ENCODE measurements at places on chromosomes 12 and 14.

GRCh38 chr14:99125113-99125512 is 146.9 kb downstream of the BCL11B start:
- no peak for DNase-seq

GRCh38 chr12:93819050-93819491 is 141.9 kb downstream of the CRADD start:
- DNase-seq = no peak

DNA sequence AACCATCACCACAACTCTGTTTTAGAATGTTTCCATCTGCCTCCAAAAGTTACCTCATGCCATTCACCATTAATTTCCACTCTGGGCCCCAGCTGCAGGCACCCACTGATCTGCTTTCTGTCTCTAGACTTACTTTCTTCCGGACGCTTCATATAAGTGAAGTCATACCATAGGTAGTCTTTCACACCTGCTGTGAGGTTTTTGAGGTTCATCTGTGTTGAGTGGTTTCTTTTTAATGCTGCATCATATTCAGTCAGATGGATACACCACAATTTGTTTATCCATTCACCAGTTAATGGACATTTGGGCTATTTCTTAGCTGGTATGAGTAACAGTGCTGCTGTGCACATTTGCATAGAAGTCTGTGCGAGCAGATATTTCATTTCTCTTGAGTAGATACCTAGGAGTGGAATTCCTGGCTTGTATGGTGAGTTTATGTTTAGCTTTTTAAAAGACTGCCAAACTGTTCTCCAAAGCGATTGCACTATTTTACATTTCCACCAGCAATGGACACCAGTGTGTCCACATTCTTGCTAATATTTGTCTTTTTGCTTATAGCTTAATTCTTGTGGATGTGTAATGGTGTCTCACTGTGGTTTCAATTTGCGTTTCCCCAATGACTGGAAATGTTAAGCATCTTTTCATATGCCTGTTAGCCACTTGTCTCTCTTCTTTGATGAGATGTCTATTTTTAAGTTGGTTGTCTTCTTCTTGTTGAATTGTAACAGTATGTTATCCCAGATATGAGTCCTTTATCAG is 48.3 kb downstream of the ZFYVE21 start:
- no peak for DNase-seq

DNA sequence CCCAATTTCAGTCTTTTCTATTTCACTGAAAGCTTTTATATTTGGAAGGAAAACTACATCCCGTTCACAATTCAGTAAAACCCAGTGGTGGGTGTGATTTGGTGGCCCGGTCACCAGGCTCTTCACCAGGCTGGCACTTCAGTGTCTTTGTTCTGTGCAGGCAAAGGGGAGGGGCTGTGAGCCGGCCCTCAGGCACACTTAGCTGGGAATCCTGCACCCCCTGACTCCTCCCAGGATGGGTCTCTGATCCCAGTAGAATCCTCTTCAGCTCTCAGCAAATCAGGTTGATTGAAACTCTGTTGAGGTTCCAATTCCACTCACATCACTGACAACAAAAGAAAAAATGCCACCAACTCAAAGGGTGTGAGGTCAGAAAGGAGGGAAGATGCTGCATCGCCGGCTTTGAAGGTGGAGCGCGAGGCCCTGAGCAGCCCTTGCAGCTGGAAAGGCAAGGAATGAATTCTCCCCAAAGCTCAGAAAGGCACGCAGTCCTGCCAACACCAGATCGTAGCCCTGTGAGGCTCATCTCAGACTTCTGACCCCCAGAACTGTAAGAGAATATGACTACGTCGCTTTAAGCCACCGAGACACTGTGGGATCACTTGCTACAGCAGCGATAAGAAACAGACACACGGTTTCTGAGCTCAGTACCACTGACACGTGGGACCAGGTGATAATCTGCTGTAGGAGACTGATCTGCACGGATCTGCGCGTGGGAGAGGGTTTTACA is 166.6 kb downstream of the PIWIL1 start:
- DNase-seq = no peak

DNA sequence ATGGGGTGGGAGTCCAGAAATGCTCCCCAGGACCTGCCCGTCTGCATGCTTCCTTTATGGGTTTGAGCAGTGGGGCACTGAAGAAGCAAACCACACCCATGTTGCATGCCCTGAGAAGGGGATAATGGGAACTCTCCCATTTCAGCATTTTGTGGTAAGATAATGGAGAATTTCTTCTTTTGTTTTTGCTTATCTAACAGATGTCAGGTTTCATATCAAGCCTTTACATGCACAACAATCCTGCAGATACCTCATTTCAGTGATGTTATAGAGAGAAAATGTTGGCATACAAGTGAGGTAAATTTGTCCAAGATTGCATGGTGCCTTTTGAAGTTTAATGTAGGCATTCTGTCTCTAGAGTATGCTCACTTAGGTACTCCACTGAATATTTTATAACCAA is 177.0 kb downstream of the ALX1 start:
- DNase-seq = no peak

- no peak for DNase-seq
These were observed 141.3 kb downstream of the TSPAN9 start for GRCh38 chr12:3218228-3219171.

DNA sequence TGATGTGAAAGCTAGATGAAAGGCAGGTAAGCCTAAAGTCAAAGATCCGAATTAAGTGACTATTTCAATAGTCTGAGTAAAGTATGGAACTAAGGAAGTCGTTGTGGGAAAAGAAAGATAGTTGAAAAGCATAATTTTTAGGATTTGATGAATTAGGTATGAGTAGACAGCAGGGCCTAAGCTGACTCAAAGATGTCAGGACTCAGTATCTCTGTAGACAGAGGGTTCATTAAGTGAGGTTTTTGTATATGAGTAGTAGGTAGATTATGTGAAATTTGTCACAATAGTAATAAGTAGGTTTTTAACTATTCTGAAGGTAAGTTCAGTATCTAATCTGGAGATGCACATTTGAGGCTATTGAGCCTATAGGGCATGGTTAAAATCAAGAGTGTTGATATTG is 196.4 kb downstream of the RASSF9 start:
- DNase-seq = no peak

GRCh38 chr12:115712676-115713075 is 564.8 kb downstream of the MED13L start:
- no peak for DNase-seq

DNA sequence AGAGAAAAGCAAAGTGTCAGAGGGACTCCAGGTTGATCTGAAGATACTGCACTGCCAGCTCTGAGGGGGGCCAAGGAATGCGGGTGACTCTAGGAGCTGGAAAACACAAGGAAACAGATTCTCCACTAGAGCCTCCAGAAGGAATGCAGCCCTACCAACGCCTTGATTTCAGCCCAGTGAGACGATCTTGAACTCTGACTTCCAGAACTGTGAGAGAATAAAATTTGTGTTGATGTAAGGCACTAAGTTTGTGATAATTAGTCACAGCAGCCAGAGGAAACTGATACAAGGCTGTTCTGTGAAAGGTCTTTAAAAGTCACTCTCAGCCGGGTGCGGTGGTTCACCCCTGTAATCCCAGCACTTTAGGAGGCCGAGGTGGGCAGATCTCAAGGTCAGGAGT is 34.2 kb downstream of the CKAP4 start:
- no peak for DNase-seq

GRCh38 chr14:105918496-105919262 is 392.3 kb downstream of the TMEM121 start:
- no peak for DNase-seq

DNA sequence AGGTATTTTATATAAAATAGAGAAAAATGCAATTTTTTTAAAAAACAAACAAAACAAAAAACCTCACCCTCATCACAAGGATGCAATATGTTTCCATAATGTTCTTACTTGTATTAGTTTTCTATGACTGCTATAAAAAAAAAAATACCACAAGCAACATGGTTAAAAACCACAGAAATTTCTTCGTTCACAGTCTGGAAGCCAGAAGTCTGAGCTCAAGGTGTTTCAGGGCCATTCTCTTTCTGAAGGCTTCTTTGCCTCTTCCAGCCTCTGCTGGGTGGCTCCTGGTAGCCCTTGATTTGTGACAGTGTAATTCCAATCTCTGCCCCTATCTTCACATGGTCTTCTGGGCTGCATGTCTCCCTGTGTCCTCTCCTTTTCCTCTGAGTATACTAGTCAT is 21.5 kb upstream of the SSTR1 start:
- DNase-seq = no peak
